Stimulated activated CD8-positive, alpha-beta memory T cell treated with anti-CD3 and anti-CD28 coated beads, Interleukin-15, amount 100 ng/mL, for 1 hour (primary cell): ENCODE measurements at places on chromosomes 7 and 10.

DNA sequence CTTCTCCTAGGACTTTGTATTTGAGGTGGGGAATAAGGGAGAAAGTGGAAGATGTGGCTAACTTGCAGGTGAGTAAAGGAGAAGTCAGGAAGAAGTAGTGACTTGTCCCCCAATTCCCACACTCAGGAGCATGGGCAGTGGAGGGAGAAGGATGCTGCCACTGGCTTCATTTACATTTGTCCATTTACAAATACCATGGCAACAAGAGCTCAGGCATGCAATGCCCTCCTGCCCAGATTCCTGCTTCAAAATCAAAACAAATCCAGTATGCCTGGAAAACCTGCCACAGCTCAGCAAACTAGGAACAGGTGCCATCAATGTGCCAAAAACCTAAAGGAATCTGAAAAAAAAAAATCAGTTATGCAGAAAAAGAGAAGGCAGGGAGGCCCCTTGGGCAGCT, 139.9 kb downstream of the KCNMA1 start:
- DNase-seq: no peak

DNA sequence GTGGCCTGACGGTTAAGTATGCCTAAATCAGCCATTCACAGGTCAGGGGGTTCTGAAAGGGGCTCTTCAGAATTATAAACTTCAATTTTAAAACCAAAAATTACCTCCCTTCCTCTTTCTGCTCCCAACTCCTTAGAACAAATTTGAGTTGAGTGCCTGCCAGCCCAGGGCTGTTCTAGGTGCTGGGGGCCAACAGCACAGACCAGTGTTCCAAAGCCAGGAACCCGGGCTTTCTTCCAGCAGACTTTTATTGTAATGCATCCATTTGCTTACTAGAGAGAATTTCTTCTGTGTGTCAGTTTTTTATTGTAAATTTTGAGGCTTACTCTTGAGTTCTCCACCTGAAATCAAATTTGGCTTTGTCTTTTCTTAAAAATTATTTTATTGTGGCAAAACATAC, 238.5 kb downstream of the CACNB2 start:
- DNase-seq: no peak

- no peak for DNase-seq
Measured at GRCh38 chr7:24436131-24436920, 136.9 kb upstream of the PALS2 start.

DNA sequence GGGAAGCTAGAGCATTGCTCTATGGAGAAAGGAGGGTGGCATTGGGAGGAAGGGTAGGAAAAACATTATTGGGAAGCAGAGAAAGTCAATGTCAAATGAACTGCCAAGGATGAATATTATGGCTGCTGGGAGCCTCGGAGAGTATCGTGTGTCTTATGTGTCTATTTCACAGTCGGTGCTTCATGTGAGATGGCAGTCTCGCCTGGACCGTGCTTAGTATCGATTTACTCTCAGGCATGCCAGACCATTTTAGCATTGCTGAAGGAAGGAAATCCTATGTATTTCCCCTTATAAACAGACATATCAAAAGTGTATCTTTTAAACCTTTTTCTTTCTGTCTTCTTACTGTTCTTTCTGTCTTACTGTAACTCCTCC, 612.6 kb downstream of the AUTS2 start:
- DNase-seq: no peak

DNA sequence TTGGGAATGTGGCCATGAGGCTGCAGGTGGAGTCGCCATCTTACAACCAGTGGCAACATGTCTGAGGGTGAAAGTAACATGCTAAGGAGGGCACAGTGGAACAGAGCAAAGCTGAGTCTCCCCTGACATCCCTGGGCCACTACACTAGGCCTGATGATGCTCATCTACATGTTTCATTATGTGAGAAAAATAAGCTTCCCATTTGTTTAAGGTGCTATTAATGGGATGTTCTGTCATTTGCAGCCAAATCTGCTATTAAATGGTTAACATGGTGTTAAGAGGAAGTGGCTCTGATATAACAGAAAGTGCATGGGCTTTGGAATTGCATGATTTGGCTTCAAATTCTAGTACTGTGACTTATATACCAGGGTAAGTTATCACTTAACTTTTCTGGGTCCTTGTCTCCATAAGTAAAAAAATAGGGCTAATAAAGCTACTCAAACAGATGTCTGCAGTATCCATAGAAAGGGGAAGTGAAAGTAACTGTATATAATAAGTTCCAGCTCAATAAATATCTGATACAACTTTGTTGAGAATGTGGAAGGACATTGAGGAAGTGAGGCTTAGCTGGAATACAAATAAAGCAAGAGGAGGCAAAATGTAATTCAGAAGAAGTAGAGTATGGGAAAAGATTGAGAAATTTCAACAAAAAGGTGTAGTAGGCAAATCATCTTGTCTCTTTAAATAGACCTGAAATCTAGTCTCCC, 158.9 kb downstream of the RTKN2 start:
- DNase-seq: no peak

- no peak for DNase-seq
Measured at GRCh38 chr10:43982250-43982649, 333.6 kb upstream of the ZNF32 start.

DNA sequence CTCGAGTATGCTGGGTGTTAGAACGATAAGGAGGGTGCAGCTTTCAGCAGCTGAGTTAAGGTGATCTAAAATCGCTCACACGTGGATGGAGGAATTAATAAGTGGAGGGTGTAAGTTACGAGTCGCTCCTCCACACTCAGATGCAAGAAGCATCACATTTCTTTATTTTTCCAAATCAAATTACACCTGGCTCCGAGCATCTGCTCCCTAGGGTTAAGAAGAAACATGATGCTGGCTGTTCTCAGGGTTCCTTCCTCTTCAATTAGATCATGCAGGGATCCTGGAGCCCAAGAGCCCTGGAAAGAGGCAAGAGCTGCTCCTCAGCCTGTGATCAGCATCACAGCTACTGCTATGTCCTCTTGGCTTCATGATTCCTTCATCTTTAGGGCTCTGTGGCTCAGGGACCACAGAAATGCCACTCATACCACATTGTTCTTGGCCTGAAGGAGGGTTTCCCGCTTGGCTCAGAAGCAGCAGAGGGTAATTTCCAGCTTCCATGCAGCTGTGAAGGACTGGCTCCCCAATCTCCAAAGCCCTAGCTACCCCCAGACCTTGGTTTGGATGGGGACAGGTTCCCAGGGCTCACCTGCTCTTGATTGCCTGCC, 235.9 kb upstream of the ZNF32 start:
- no peak for DNase-seq
